ENCODE measurements at places on chromosomes 1 and 21.

- no peak for DNase-seq
These were observed at the start of gene CSF3R for GRCh38 chr1:36482724-36483388. Gene CSF3R (minus strand): TSS chr1:36482913. CDS start chr1:36479496, 3,417 bp downstream.

DNA sequence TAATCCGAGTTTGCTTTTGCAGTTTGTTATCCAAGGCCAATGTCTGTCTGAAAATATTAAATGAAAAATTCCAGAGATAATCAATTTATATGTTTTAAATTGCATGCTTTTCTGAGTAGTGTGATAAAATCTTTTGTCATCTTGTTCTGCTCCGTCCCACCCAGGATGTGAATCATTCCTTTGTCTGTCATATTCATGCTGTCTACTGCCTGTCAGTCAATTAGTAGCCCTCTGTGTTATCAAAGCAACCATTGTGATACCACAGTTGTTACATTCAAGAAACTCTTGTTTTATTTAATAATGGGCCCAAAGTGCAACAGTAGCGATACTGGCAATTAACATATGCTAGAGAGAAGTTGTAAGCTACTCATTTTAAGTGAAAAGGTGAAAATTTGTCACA, 819.3 kb downstream of the BRINP3 start:
- peak; percentile 11 for DNase-seq

DNA sequence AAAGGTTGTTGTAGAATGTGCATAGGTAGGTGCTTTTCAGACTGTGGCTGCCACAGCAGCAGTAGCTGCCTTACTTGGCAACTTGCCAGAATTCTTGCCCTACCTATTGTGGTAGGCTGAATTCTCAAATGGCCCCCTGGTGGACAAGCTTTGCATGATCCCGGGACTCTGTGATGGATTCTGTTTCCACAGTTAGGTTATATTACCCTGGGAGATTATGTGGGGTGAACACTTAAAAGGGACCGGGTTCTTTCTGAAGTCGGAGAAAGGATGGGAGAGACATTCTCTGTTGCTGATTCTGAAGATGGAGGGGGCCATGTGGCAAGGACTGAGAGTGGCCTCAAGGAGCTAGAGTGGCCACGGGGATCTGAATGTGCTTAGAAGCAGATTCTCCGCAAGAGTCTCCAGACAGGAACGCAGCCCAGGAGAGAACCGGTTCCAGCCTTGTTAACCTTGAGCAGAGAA, 32.1 kb upstream of the KCNE1 start:
- peak; percentile 62 for DNase-seq

GRCh38 chr1:55472784-55473183, 257.6 kb upstream of the USP24 start:
- peak; percentile 71 for DNase-seq

GRCh38 chr1:221878134-221878533, 136.2 kb upstream of the DUSP10 start:
- DNase-seq, result peak; percentile 40

DNA sequence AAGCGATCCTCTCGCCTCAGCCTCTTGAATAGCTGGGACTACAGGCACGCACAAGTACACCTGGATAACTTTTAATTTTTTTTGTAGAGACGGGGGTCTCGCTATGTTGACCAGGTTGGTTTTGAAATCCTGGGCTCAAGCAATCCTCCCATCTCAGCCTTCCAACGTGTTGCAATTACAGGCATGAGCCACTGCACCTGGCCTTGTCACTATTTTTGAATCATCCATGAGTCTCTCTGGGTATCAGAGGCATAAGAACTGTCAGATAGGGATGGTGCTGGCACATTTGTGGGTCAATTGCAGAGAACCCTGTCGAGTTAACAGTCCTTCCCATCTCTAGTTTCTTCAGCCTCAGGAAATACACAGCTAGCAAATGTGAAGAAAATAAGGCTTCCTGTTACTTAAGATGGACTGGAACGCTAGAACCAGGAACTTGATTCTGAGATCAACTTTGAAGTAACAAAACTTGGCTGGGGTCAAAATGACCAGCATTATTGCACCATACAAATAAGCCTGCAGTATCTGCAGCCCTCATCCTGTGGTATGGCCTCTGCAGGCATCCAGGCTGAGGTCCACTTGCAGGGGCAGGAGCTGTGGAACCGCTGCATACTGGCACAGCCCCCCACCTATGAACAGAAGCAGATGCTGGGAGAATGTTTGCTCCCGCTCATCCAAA, 124.3 kb upstream of the GADD45A start:
- DNase-seq, result no peak
